ENCODE measurements at places on chromosomes 7 and 10.

DNA sequence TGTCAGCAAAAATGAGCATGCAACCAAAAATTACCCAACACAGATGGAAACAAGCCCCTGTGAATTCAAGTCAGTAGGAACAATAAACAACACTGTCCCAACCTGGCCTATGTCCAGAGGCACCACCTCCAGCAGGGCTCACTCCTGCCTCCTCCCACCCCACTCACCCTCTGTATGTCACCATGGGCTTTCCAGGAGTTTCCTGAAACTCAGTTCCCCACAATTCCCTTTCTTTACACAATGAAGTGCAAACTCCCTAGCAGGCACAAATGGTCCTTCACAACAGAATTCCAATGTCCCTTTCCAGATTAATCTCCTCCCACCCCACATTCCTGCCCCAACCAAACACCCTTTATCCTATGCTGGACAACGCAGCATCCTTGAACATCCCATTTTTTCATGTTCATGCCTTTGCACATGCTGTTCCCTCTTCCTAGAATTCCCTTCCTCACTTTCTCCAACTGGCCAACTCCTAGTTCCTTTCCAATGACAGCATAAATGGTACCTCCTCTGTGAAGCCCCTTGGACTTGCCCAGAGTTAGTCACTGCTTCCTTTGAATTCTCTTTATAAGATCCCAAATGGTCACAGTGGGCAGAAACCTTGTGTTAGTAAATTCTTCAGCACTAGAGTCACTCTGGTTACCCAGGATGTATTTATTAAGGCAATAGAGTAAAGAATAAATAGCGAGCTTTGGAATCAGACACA, 157.5 kb downstream of the SLIT1 start:
- no peak for DNase-seq

- DNase-seq: no peak
These were observed 834 bp downstream of the TAC1 start for GRCh38 chr7:97732565-97733275.

DNA sequence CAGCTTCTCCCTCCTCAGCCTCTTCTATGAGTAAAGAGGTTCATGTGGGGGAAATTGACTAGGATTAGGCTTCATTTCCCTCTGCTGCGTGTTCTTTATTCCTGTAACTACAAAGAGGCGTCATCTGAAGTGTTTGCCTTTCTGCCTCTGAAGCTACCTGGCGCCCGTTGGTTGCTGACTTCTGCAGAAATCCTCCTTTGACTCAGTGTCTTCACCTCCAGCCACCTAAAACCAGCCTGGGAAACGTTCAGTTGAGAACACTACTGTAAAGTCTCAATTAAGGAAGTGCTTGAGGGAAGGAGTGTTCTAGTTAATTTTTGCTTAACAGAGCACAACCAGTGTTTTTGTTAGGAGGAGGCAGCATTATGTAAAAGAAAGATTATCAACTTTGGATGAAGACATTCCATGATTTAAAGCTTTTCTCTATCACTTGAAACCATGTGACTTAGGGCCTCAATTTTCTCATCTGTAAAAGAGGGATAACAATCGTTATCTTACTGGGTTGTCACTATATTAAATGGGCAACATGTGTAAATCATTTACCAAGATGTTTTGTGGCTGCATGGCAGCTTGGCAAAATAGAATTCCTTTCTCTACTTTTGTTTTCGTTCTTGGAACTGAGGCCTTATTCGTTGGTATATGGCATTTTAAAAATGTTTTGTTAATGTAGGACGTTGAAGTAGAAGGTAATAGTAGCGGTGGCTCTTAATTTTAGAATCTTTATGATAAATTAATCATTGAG, 642.9 kb downstream of the SDK1 start:
- no peak for DNase-seq

GRCh38 chr10:52746169-52746568, 26.4 kb downstream of the MBL2 start:
- DNase-seq: no peak

GRCh38 chr7:4714767-4715409, 32.8 kb downstream of the FOXK1 start:
- DNase-seq: no peak

DNA sequence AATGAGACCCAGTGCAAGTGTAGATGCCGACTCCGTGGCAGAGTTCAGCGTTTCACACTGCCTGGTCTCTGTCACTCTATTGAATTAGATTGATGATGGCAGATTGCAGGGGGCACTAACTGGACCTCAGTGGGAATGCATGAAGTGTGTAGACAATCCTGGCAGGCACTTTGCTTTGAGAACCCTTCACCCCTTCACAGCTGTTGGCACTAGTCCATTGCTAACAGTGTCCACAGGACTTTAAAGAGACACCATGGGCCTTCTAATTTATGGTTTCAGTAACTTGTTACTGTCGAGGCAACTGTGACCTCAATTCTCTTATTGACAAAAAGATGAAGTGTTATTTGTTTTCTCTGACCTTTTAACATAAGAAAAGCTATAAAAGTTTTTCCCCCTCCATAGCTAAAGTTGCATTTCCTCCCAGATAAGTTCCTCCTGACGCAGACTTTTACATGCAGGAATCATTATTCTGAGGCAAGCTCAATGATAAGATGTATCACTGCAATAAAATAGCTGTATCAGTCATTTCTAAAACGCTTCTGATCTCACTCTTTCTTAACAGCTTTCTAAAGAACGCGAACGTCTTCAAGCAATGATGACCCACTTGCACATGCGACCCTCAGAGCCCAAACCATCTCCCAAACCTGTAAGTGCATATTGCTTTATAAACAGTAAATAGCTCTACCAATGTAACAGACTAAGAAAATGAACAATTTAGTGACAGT, 238.9 kb downstream of the FOXP2 start:
- peak; percentile 16 for DNase-seq

GRCh38 chr7:54798530-54798929, 39.5 kb upstream of the SEC61G start:
- DNase-seq: no peak

GRCh38 chr7:75691793-75692543, 46.8 kb downstream of the HIP1 start:
- peak; percentile 32 for DNase-seq

DNA sequence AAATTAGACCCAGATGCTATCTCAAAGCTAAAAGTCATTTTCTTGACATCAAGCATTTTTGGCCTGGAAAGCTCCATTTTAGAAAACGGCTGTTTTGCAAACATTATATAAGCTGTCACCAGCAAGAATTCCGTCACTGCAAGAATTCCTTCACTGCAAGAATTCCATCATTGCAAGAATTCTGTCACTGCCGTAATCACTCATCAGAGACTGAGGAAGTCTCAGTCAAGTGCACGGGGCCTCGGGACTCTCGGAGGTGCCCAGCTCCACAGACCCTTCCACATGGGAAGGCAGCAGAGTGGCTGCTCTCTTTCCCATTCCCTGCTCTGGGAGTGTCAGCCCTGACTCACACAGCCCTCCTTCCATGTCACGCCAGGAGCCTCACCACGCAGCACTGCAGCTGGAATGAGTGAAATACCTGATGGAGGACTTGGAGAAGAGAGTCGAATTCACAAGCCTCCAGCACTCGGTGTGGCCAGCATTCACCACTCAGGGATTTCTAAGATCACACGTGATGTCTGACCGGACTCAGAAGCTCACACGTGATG, 168.3 kb downstream of the PTPRN2 start:
- no peak for DNase-seq

- no peak for DNase-seq
These were observed 76.2 kb downstream of the KLF6 start for GRCh38 chr10:3708852-3709251.

GRCh38 chr7:98724591-98724990, 107.5 kb downstream of the NPTX2 start:
- DNase-seq: no peak

DNA sequence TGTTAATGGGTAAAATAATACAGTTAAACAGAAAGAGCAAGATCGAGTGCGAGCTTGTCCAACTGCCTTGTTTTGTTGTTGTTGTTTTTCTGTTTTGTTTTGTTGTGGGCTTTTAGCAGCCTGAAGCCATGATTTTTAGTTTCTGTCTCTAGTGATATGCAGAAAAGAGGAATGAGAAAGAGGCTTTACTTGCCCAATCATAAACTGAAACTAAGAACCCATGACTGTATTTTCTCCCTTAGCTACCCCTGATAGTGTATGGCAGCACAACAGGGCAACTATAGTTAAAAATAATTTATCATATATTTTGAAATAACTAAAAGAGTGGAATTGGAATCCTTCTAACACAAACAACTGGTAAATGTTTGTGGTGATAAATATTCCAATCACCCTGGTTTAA, 493.9 kb downstream of the GLRX3 start:
- DNase-seq: no peak

DNA sequence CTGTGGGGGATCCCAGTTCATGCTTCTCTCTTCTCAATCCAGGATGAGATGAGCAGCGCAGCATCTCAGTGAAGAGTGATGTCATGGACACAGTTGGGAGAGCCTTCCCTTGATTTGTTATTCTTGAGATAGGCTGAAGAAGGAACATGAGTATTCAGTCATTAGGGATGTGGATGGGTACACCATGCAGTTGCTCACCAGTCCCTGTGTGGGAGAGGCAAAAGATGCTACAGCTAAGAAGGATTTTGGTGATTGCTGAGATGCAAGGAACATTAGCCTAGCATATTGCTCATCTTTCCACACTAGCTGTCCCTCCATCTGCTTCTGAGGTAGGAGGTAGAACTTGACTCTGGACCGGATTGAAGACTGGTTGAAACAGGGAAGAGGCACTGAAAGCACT, 179.6 kb downstream of the GALNT17 start:
- DNase-seq: no peak

DNA sequence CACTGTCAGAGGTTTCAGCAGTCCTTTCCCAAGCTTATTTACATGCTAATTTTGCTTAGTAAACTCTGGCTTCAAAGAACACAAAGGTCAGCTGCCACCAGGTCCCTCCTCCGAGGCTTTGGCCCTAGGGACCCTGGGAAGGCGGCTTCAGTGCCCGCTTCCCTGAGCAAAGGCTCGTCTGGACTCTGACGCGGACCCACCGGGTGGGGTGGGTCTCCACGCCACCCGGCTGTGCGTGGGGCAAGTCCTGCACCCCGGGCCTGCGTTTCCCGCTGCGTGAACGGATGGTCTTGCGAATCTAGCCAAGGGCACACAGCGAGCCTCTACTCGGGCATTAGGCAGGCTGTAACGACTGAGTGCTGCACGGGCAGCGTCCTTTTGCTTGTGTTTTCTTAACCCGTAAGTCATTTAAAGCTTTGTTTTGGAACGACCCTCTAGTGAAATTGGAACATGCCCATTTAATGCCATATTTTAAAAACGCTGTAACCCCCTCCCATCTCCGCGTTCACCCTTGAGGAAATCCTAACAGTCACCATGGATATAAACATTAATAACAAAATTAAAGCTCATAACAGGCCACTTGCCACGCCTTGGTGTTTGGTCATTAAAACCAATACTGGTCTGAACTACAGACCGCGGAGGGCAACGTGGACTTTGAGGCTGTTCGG, 828 bp downstream of the BNIP3 start:
- no peak for DNase-seq

GRCh38 chr10:3805201-3805790, 20.3 kb upstream of the KLF6 start:
- DNase-seq: peak; percentile 60

GRCh38 chr7:133023370-133024071, 58.4 kb downstream of the CHCHD3 start:
- DNase-seq: no peak

- no peak for DNase-seq
These were observed 55.0 kb downstream of the PRTFDC1 start for GRCh38 chr10:24897326-24897926.

DNA sequence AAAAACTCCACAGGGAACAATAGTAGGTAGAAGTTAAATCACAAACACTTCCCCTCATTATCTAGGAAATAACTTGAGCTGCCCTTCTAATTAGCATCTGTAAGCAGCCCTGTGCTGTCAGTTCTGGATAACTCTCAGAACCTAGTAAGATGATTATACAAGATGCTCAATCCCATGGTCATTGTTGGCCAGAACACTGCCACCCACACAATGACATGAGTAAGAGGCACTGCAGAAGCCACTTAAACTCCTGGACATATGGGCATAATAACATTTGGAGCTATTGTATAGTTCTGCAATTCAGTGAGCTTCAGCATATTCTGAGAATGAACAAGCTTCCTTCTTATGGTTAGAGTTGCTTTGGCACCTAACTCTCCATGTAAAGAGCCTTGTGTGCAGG, 153.8 kb downstream of the PLPP4 start:
- no peak for DNase-seq

GRCh38 chr7:27112361-27112760, 9.9 kb upstream of the HOXA2 start:
- no peak for DNase-seq

- peak; percentile 92 for DNase-seq
These were observed 74.1 kb downstream of the TACC2 start for GRCh38 chr10:122062831-122063674.

DNA sequence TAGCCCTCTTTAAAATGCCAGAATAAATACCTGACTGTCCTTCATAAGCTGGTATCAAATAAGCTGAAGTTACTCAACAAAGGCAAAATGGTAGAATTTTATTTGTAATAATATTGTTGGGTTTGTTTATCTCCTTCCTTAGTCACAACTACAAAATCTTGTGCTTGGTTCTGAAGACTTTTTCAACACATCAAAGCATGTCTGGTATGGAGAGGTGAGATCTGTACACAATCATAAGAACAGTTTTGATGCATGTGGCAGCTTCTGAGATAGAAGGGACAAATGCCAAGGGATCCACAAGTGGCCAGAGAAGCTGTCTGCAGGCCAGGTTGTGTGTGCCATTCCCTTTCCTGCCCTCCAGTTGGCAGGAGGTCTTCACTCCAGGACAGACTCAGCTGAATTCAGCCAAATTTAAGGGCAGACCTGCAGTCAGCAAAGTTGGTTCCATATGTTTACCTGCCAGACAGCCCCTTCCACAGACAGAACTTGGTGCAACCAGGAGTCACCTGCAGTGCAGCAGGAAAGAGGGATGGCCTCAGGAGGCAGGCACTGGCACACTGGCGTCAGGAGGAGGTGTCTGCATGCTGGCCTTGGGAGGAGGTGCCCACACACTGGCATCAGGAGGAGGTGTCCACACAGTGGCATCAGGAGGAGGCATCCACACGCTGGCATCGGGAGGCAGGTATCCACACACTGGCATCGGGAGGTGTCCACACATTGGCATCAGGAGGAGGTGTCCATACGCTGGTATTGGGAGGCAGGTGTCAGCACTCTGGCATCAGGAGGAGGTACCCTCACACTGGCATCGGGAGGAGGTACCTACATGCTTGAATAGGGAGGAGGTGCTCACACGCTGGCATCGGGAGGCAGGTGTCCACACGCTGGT, 93.1 kb upstream of the IKZF1 start:
- DNase-seq: no peak

- DNase-seq: no peak
These were observed 26.3 kb downstream of the COL17A1 start for GRCh38 chr10:104059364-104059763.

DNA sequence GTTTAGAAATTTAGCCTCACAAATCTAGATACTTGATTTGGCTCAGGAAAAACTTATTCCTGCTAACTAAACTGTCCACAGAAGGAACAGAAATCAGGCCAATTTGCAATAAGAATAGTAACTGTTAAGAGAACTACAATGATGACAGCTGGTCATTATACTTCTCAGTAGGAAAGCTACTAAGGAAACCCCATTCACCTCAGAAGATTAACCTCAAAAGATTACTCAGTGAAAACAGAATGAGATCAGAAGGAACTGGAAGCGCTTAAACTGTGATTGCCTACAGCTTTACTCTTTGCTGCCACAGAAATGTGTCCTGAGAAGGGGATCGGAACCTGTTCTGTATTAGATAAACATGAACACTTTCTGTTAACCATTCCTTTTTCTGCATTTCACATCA, 24.3 kb upstream of the DNAJB12 start:
- no peak for DNase-seq

GRCh38 chr10:71005337-71006305, 117.3 kb upstream of the PCBD1 start:
- DNase-seq: no peak

- DNase-seq: peak; percentile 78
These were observed 1.5 kb downstream of the PDLIM1 start for GRCh38 chr10:95289003-95289920.

Data from LoVo (cell line).